ENCODE measurements at places on chromosomes 11 and 22. TPM values are rescaled to one million over a fixed set of nuclear protein-coding genes. Genes with fewer than 3 reads are reported as not detected.

TTC12 gene
- total RNA-seq, result 6.7 TPM

TSGA10IP gene
- not detected for total RNA-seq

HBB gene
- not detected for total RNA-seq

OR52E6 gene
- total RNA-seq, result not detected

KCNJ1 gene
- not detected for total RNA-seq
